ENCODE measurements at places on chromosomes 7 and 10. TPM values are rescaled to one million over a fixed set of nuclear protein-coding genes. Genes with fewer than 3 reads are reported as not detected.

Gene ADAMTS14
- not detected for total RNA-seq

Gene PDAP1
- 107 TPM for total RNA-seq

Gene DRGX
- not detected for total RNA-seq

Gene PBLD
- 1.5 TPM for total RNA-seq

Gene FXYD4
- 0.30 TPM for total RNA-seq

Gene ITPRID1
- total RNA-seq, result not detected

Gene NKX1-2
- not detected for total RNA-seq

Gene CDC14C
- total RNA-seq, result not detected

Gene NRG3
- total RNA-seq, result not detected

Gene CCDC126
- total RNA-seq, result 7.0 TPM

Gene PPP1R9A
- not detected for total RNA-seq

Gene FKBP6
- total RNA-seq, result not detected

Gene NYAP1
- not detected for total RNA-seq

Gene EN2
- total RNA-seq, result not detected

Gene AKR1C4
- total RNA-seq, result not detected

Gene SLC13A1
- 0.05 TPM for total RNA-seq

Gene BMPER
- not detected for total RNA-seq

Gene SPDYE5
- total RNA-seq, result not detected

Gene EBLN1
- total RNA-seq, result not detected

Gene EPHA1
- total RNA-seq, result 0.73 TPM

Gene SCART1
- 1.8 TPM for total RNA-seq

Gene NEUROD6
- not detected for total RNA-seq

Gene SPDYE2B
- total RNA-seq, result not detected

Gene NPTX2
- not detected for total RNA-seq

Gene PLEKHS1
- total RNA-seq, result not detected

Gene AGAP6
- total RNA-seq, result 21.5 TPM

Gene SORCS3
- total RNA-seq, result not detected

Gene PRRT4
- total RNA-seq, result 0.18 TPM

Gene FRMD4A
- total RNA-seq, result 0.05 TPM

Gene ADRB1
- not detected for total RNA-seq

Gene PROSER2
- total RNA-seq, result 0.23 TPM

Gene TAS2R41
- not detected for total RNA-seq

Gene ZNF138
- total RNA-seq, result 10.1 TPM

Gene MYOZ1
- not detected for total RNA-seq

Gene HOXA7
- not detected for total RNA-seq

Gene C7orf57
- 0.11 TPM for total RNA-seq

Gene ARMC3
- not detected for total RNA-seq

Gene MYL10
- not detected for total RNA-seq

Gene XRCC2
- 20.2 TPM for total RNA-seq

Gene FEZF1
- total RNA-seq, result not detected

Gene C10orf88
- total RNA-seq, result 12.3 TPM

Gene FFAR4
- total RNA-seq, result not detected

Gene EGFR
- total RNA-seq, result not detected

Gene RPS24
- 1,530 TPM for total RNA-seq

Gene MUC12
- 0.48 TPM for total RNA-seq

Gene IQUB
- not detected for total RNA-seq

Gene TMEM236
- total RNA-seq, result 0.05 TPM

Gene RNF148
- not detected for total RNA-seq

Gene MBL2
- total RNA-seq, result not detected

Gene MMP21
- 0.09 TPM for total RNA-seq

Gene EMX2
- not detected for total RNA-seq

Data from T-helper 2 cell treated with Interferon-gamma antibody and Interleukin-4, amounts not matched to agents 100 ng/mL and 5 ng/mL, for 36 hours (primary cell).